ENCODE measurements at places on chromosomes 12 and 14.
A peak's percentile ranks its signal among the peaks of the same experiment; 100 is the strongest.

DNA sequence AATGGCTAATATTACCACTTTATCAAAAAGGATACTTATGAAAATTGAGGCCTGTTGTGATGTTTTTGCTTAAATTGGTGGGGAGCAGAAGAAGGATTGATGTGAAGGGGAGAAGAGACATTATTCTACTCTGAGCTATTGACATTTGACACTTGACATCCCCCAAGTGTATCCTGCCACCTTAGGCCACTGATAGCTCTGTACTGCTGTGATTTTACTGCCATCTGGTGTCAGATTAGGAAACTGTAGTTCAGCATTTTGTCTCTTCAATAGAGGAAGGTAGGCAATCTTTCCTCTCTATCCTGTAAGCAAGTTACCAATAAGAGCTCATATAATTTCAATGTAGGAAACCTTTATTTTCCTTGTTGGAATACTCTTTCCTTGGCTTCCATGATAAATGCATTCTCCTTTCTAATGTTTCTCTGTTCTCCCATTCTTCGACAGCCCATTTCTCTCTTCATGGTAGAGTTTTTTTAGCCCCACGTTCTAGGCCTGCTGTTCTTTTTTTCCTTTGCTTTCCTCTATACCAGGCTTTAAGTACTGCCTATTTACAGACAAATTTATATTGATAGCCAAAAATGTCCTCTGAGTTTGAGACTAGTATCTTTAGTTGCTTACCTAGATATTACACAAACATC is 46.3 kb downstream of the PPHLN1 start:
- DNase-seq = peak; percentile 40

DNA sequence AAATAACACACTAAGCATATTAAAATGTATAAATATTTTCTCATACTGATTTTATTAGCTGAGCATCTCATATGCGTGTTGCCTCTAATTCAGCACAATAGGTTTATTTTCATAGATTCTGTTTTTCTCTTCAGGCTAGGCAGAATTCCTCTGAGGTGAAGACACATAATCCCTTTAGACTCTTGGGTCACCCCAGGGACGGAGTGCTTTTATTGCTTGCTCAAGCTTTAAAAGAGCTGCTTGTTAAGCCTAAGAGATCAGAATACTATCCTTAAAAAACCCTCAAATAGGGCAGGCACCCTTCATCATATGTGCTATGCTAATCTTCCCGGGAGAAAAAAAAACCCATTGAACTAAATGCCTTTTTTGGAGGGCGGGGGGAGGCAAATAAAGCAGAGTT is 390.1 kb downstream of the KCNH5 start:
- DNase-seq = no peak

DNA sequence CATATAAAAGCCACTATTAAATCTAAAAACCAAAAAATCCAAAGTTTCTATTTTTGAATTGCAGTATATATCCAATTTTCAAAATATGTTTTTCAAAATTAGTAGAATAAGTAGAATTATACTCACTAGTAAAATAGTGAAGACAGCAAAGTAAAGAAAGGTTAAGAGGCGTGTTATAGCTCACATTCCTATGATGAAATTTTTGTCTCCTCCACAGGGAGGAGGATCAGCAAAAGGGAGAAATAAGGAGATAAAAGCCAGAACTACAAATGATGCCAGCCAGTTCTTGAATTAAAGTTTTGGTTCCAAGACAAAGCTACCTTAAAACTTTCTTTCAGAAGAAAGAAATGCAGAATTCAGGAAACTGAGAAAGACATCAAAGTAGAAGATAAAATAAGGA is 50.0 kb downstream of the C2CD5 start:
- no peak for DNase-seq

DNA sequence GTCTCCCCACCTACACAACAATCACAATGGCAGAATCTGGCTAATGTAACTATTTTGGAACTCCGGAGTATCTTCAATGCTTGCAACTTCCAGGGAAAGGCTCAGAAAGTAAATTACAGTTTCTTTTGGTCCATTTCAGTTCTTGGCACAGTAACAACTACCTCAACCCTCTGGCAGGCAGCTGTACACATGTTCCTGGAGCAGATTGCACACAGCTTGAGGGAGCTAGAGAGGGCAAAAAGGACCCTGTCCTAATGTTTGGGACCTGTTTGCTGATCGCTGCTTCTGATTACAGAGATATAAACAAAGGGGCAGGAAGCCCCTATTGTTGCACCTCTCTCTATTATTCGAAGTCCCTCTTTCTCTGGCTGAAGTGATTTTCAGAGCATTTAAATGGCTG is 35.2 kb upstream of the SLC38A1 start:
- no peak for DNase-seq

DNA sequence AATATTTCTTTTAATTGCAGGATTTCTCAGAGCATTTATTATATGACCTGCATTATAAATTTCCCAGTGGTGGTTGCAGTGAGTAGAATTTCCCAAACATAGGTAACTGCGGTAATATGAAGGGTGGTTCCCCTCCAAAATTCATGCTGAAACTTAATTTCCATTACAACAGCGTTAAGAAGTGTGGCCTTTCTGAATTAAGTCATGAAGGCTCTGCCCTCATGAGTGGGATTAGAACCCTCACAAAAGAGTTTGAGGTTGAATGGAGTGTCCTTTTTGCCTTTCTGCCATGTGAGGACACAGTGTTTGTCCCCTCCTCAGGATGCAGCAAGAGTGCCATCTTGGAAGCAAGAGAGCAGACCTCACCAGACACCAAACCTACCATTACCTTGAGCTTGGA is 233.6 kb downstream of the KTN1 start:
- no peak for DNase-seq

GRCh38 chr14:100726550-100727085 is at the start of gene DLK1:
TSS of gene DLK1 (plus strand) at chr14:100726892. CDS start at chr14:100727069, 177 bp downstream.
- DNase-seq = no peak

DNA sequence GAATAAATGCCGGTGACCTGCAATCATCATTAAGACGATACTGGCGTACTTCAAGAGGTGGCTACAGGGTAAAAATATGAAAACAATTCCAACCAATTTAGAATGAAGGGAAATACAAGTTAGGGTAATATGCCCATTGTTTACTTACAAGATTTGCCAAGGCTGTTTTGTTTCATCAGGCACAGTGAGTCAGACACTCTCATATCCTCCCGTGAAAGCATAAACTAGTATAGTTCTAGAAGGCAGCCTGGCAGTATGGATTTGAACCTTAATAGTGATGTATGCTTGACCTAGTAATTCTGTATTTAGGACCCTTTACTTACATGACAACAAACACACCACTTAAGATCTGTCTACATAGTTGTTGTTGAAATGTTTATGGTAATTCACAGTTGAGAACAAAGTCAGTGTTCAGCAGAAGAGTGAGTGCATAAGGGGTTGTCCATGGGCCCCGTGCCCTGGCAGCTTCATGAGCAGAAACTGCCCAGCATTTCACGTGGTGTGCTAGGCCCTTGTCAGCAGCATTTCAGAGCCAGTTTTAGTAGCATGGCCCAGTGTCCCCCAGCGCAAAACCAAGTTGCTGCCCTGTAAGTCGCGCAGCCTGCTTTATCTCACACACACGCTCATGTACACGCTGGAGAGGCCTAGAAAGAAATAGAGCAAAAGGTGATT is 80.8 kb downstream of the EP400 start:
- DNase-seq = no peak

GRCh38 chr12:24200010-24200409 is 250.5 kb upstream of the SOX5 start:
- DNase-seq = no peak

- DNase-seq = peak; percentile 78
These were observed 8.8 kb upstream of the GNPTAB start for GRCh38 chr12:101839324-101840283.

GRCh38 chr14:33250963-33251362 is 312.3 kb downstream of the NPAS3 start:
- no peak for DNase-seq

GRCh38 chr14:49367696-49368095 is 218.5 kb downstream of the RPS29 start:
- no peak for DNase-seq

GRCh38 chr12:1473418-1473817 is 121.0 kb downstream of the FBXL14 start:
- DNase-seq = peak; percentile 85

DNA sequence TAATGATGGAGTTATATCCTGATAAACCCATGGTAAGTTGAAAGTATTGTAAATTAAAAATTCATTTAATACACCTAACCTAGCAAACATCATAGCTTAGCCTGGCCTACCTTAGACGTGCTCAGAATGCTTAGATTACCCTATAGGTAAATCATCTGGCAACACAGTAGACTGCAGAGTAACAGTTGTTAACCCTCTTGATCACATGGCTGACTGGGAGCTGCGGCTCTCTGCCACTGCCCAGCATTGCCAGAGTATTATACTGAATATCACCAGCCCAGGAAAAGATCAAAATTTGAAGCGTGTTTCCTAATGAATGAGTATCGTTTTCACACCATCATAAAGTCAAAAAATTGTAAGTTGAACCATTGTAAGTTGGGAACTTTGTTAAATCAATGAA is 17.8 kb upstream of the TMPRSS12 start:
- DNase-seq = no peak

GRCh38 chr12:24743941-24744793 is 204.7 kb downstream of the BCAT1 start:
- no peak for DNase-seq

- no peak for DNase-seq
These were observed 486.7 kb downstream of the APAF1 start for GRCh38 chr12:99131751-99132199.

GRCh38 chr14:39383026-39383660 is 49.1 kb downstream of the FBXO33 start:
- DNase-seq = no peak

- DNase-seq = no peak
These were observed 158.7 kb downstream of the EGLN3 start for GRCh38 chr14:33792009-33792719.

- no peak for DNase-seq
These were observed 845 bp downstream of the TMEM132C start for GRCh38 chr12:128267651-128268378.

GRCh38 chr12:122422730-122423257 is 325 bp upstream of the CLIP1 start:
- DNase-seq = peak; percentile 60

- DNase-seq = no peak
These were observed 37.0 kb upstream of the CMKLR1 start for GRCh38 chr12:108375986-108376663.

GRCh38 chr12:56928262-56928661 is 5.9 kb downstream of the SDR9C7 start:
- DNase-seq = no peak

GRCh38 chr12:82740129-82741000 is 53.7 kb downstream of the TMTC2 start:
- no peak for DNase-seq

- no peak for DNase-seq
These were observed 50.7 kb downstream of the TMTC1 start for GRCh38 chr12:29733060-29733459.

GRCh38 chr12:127685491-127685890 is 581.5 kb upstream of the TMEM132C start:
- DNase-seq = no peak

GRCh38 chr12:1769809-1770494 is 50.4 kb upstream of the LRTM2 start:
- DNase-seq = no peak

- no peak for DNase-seq
These were observed 203.7 kb downstream of the PTPRO start for GRCh38 chr12:15526033-15526432.

Measured in DND-41 (cell line).